Liver (tissue), 10 donors: ENCODE measurements at places on chromosomes 5 and 9. TPM values are rescaled to one million over a fixed set of nuclear protein-coding genes. Genes with fewer than 3 reads are reported as not detected.

Gene ARL14EPL
- total RNA-seq, result not detected

Gene GIN1
- total RNA-seq, result 3.7 TPM

Gene DNM1
- 5.9 TPM for total RNA-seq

DNA sequence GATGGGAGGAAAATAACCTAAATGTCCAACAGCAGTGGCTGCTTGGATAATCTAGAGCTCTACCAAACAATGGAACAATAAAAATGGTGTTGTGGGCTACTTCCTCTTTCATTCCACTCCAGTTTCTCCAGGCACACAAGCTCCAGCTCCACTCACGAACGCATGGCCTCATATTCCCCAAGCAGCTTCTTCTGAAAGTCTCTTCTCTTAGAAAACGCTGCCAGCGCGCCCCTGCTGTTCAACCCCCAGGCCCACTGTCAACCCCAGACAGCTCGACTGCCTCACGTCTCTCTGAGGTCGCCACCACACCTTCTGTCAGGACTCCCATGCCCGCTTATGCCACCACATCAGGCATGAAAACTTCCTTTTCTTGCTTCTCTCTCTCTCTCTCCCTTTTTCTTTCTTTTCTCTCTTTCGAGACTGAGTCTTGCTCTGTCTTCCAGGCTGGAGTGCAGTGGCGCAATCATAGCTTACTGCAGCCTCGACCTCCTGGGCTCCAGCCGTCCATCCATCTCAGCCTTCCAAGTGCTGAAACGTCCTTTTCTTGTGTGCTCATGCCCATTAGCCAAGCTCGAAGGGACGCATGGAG lies 16.2 kb downstream of the OR2V2 start:
- H3K36me3 ChIP-seq, result no peaks in the 10 kb centered on the region
- peaks cover 4% of the 10 kb centered on the region for H3K27me3 ChIP-seq
- no peak overlapping the region for H3K4me3 ChIP-seq
- H3K4me1 ChIP-seq, result no peaks in the 10 kb centered on the region
- DNase-seq, result no peak

DNA sequence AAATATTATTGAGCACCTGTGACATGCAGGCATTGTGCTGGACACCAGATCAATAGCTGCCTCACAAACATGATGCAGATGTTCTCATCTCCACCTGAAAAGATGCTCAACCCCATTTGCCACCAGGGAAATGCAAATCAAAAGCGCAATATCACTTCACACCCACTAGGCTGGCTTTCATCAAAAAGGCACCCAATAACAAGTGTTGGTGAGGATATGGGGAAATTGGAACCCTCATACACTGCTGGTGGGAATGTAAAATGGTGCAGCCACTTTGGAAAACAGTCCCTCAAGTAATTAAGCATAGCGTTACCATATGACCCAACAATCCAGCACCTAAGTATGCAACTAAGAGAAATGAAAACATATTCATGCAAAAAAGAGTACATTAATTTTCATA lies 24.7 kb downstream of the FGF1 start:
- no peak for DNase-seq
- H3K27ac ChIP-seq, result no peak overlapping the region
- no peak overlapping the region for H3K4me3 ChIP-seq
- H3K4me1 ChIP-seq, result no peaks in the 10 kb centered on the region
- H3K36me3 ChIP-seq, result no peaks in the 10 kb centered on the region

GRCh38 chr9:6055216-6055615 lies 39.8 kb upstream of the RANBP6 start:
- no peak overlapping the region for H3K27ac ChIP-seq
- H3K4me3 ChIP-seq, result no peak overlapping the region
- no peaks in the 10 kb centered on the region for H3K4me1 ChIP-seq
- H3K27me3 ChIP-seq, result no peaks in the 10 kb centered on the region
- H3K36me3 ChIP-seq, result no peaks in the 10 kb centered on the region

DNA sequence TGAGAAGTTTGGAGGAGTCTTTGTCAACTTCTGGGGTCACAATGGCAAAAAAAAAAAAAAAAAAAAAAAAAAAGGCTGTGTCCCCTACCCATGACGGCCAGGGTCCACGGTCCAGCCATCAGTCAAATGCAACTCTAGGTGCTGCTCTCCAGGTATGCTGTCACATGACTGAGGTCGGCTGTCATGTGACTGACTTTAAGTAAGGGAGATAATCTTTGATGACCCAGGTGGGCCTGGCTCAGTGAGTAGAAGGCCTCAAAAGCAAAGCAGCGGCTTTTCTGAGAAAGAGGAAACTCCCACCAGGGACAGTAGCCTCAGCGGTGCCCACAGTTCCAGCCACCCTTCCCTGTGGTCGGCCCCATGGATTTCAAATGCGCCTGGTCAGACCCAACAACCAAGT lies 117.7 kb downstream of the ROR2 start:
- no peak overlapping the region for H3K27ac ChIP-seq
- no peak for DNase-seq
- H3K36me3 ChIP-seq, result no peaks in the 10 kb centered on the region
- no peak overlapping the region for H3K4me3 ChIP-seq
- H3K27me3 ChIP-seq, result no peaks in the 10 kb centered on the region

DNA sequence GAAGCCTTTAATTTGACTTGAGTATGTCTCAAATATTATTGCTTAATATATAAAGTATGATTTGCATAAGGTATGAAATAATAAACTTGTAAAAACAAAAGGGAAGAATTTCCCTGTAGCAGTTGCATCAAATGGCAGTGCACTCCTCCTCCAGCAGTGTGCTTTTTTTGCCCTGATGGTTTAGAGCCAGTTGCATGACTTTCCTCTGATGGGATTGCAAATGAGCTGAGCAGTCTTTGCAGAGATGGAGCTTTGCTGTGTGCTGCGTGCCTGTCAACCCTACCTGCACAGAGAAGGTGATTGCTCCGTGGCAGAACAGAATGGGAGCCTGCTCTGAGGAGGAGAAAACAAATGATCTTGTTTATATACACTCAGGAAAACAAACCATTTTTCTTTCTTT lies 22.7 kb upstream of the CATSPER3 start:
- no peaks in the 10 kb centered on the region for H3K36me3 ChIP-seq
- no peak overlapping the region for H3K4me3 ChIP-seq
- DNase-seq, result no peak
- no peaks in the 10 kb centered on the region for H3K27me3 ChIP-seq
- H3K4me1 ChIP-seq, result no peaks in the 10 kb centered on the region
